ENCODE measurements at places on chromosomes 7 and 10.

DNA sequence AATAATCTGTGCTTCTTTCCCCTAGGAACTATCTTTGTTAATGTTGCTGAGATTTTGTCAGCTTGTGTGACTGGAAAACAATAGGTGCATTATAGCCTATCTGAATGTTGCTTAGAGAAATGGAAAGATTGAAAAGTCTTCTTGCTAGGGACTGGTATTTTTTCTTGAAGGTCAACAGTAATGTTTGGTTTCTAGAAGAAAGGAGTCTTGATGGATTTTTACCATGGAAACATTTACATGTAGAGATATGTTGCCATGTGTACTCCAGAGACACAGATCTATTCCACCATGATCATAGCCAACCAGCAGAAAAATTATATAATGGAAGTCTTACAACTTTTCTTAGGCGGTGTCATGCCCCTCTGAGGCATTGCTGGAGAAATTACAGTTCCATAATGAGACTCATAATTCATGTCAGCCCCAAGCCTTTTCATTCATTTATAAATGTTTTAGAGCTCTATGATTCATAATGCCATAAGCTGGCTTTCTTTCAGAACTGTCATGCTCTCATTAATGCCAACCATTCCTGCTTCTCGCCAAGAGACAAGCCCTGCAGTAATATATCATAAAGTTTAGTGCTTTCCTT, 175.1 kb upstream of the PTPRZ1 start:
- DNase-seq = peak; percentile 72

- DNase-seq = no peak
Observed at GRCh38 chr10:11444155-11444530, 167.3 kb downstream of the USP6NL start.

GRCh38 chr10:70053218-70053840, 683 bp downstream of the MACROH2A2 start:
- DNase-seq = no peak

DNA sequence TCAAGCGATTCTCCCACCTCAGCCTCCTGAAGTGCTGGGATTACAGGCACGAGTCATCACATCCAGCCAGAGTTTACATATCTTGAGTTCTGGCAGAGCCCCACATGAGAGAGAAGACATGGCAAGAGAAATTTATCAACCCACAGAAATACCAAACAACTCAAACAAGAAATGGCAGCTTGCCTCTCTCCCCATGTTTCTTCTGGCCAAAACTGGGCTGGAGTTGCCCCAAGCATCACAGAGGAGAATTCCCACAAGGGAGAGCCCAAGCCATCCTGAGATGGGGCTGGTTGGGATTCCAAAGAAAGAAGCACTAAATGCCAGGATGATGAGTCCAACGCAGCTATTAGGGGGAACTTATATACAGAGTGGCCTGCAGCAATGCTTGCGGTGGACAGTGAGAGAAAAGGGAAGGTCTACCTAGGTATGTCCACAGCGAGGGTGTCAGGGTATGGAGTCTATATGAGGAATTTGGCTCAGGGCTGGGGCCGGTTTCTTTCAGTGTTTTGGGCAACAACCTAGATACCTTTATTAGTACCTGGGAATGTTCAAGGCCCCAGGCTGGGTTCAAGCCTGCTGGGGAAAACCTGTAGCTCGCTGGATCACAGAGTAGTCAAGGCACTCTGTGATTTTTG, 14.5 kb upstream of the PAX4 start:
- DNase-seq = no peak

- peak; percentile 13 for DNase-seq
Observed at GRCh38 chr10:103712898-103713498, 142.4 kb downstream of the SH3PXD2A start.

DNA sequence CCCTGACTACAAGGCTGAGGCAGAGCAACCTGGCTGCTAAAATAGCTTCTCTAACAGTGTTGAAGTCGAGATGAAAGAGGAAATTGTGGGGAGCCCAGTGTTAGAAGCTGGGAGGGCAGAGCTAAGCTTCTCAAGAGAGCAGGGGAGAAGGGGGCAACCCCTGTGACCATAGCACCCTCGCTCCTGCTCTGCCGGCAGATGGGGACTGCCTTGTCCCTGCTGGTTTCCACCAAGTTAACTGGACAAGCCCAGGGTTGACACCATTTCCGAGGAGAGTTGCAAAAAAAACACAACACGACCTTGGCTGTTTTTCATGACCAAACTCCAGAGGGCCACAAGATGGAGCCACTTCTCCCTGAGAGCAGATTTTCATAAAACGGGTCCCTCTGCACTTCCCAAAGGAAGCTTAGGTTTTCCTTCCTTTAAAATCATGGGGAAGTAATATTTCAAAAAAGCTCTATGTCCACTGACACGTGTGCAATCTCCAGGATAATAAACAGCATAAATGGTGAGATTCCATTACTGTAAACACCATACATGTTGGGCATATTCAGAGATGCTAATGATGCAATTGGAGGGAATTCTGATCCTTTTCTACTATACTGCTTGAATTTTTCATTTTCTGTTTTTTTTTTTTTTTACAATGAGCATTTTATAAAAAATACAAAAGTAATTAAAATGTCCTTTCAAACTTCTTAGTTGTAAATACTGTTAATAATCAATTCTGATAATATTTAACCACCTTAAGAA, 140.4 kb downstream of the PIP4K2A start:
- DNase-seq = no peak

GRCh38 chr10:102595897-102596296, 48.4 kb upstream of the TRIM8 start:
- DNase-seq = no peak

DNA sequence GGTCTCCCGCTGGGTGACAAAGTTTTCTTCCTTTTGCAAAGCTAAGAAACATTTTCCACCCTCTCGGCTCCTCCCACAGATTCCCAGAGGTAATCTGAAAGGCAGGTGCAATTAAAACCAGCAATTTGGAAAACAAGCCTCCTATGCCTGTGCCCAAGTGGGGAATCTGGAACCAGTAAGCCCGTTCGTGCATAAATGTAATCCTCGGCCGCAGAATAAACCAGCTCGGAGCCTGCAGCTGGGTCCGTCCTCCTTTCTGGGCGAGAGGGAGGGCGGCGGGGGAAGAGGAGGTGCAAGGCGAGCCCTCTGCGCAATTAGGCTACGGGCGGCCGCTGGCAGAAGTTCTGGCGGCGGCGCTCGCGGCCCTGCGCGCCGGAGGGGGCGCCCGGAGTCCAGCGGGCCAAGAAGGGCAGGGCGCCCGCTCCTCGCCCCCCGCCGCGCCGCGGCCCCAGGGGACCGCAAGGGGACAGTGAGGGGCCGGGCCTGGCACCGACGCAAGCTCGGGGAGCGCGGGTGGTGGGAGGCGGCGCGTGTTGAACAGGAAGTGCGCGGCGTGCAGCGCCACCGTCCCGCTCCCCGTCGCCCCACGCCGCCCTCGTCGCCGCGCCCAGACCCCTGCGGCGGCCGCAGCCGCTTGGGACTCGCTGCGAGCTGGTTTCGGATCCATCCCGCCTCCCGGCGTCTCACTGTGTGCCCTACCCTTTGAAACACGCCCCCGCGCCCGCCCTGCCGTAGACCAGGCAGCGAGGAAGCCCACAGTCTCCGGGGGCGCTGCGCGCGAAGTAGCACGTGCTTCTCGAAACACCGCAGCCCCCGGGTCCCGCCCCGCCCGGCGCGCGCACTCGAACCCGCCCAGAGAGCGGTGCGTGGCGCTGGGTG, at the start of gene PRKAG2:
TSS of gene PRKAG2 (minus strand) at position 217 of the 879 bp plus-strand sequence. CDS start 495 bp downstream, outside the sequence.
- DNase-seq = peak; percentile 41

DNA sequence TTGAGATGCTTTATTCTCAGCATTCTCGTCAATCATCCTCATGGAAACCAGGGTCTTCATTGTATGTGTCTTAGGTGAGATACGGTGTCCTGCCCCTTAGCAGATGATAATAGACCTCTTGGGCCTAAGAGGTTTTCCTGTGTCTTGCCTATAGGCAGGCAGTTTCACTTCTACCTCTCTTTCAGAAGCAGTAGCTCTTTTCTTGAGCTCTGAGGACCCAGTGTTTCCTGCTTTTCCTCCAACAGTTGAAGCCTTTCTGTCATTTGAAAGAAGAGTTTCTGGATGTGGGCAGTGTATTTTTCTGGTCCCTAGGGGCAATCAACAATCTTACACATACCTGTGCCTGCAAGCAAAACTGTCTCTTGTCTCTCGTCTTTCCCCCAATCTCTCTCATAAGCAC, 1550.3 kb upstream of the LRRTM3 start:
- DNase-seq = no peak

GRCh38 chr10:47241946-47242867, 57.8 kb upstream of the GDF10 start:
- DNase-seq = no peak

GRCh38 chr7:147869456-147869855, 721.1 kb upstream of the C7orf33 start:
- DNase-seq = no peak

GRCh38 chr10:373526-374309, 238.5 kb downstream of the ZMYND11 start:
- no peak for DNase-seq

- no peak for DNase-seq
Observed at GRCh38 chr10:3417096-3417495, 244.5 kb upstream of the PITRM1 start.

DNA sequence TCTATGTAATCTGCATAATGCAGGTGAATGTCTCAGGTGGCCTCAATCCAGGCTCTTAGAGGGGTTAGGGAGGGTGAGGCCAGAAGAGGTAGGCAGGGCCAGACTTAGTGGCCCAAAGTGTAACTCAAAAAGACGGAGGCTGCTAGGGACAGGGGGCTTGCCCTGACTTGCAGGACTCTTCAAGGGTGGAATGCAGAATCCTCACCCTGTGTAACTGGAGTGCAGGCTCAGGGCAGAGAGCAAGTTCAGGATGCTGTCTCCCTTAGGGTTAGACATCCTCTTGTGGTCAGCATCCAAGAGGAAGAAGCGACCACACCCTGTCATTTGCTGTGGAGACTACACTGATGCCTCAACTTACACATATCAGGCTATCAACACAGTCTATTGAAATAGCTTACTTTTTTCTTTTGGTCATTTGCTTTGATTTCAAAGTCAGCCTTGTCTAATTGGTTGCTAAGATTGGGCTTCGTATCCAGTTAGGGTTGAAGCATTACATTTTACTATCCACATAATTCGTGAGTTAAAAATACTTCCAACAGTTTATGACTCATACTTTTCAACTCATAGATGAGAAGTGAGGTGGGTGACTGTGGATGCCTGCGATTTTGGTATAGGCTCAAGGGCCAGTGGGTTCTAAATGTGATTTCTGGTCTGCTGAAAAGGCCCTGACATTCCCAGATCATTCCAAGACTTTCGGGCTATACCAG, 563.6 kb downstream of the SUGCT start:
- DNase-seq = no peak

- DNase-seq = no peak
Observed at GRCh38 chr7:36474283-36475010, 84.8 kb downstream of the ANLN start.

- peak; percentile 85 for DNase-seq
Observed at GRCh38 chr7:1176891-1177373, 16.9 kb upstream of the ZFAND2A start.

GRCh38 chr10:12405342-12406320, 56.3 kb downstream of the CAMK1D start:
- no peak for DNase-seq

GRCh38 chr10:28681928-28682750, 4.8 kb downstream of the BAMBI start:
- no peak for DNase-seq

- DNase-seq = no peak
Observed at GRCh38 chr7:22452142-22452959, 47.6 kb downstream of the STEAP1B start.

DNA sequence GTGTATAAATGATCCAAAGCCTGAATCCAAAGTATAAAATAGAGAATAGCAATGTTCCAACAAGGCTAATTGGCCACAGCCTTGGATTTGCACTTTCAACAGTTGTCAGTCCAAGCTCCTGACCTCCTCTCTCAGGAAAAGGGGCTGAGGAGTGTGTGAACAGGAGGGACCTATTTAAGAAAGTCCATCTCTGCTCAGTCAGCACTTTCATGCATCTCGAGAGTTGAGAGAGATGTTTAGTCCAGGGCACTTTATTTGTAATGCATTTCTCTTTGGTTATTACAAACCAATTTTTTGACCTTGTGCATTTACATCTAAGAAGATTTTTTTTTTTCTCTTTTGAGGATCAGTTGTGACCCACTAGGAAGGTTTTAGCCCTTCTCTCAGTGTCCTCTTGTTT, 244.2 kb downstream of the CREB5 start:
- no peak for DNase-seq

DNA sequence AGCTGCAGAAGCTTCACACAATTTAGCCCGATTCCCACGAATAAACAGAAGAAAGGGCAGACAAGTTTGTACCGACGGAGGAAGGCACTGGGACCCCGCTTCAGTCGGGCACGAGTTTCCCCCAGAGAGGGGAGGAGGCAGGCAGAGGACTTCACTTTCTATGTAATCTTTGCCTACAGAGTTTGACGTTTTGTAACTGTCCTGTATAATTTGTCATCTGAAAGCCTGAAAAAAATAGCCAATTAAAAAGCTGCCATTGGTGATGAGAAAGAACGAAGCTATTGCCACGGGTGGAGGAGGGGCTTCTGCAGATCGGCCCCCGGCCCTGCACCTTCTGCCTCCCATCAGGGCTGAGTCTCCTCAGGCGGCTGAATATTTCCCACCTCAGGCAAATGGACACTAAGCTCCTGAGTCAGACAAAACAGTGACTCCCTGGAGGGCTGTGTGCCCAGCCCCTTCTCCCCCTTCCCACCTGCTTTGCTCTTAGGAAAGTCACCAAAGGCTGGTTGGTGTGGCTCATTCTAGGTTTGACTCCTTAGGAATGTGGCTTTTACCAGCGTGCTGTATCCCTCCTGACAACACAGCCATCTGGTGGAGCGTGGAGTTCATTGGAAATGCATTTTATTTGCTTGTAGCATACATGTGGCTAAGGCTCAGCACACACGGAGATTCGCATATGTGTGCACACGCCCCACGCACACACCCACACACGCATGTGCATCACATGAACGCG, 117.4 kb downstream of the VIPR2 start:
- DNase-seq = no peak

DNA sequence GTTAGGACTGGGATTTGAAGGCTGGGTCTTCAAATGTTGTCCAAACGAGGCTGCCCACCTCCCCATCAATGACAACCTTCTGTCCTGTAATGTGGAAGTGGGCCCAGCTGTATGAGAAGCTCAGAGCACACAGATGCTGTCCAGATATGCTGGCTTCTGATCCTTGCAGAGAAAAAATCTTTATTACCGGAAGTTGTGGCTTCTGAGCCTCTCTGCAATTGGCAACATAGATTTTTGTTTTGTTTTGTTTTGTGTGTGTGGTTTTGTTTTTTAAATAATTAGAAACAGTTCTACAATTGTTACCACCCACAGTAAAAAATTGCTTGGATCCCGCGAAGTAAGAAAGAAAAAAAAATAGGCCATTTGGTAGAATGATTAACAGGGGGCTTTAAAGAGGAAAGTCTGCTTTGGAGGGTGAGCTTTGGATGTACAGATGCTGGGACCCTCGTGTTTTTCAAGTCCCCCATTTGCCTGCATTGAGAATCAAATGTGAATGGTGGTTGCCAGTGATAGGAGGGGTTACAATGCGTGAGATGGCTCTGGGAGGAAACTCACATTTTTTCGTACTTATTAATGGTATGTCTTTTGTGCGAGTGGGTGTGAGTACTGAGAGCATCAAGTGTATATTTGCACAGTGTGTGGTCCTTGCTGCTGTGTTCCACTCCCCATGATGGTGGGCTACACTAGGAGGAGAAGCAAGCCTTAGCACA, 153.2 kb downstream of the TCF7L2 start:
- DNase-seq = no peak

- DNase-seq = no peak
Observed at GRCh38 chr7:106312906-106313305, 28.1 kb upstream of the NAMPT start.
